Left ventricle myocardium superior (tissue), 1 donor: ENCODE measurements at places on chromosomes 2 and 18. TPM values are rescaled to one million over a fixed set of nuclear protein-coding genes. Genes with fewer than 3 reads are reported as not detected.

Gene ARHGEF4
- total RNA-seq = 3.8 TPM

Gene CDCA7
- total RNA-seq = 1.4 TPM

Gene CHRND
- total RNA-seq = not detected

Gene NEU2
- total RNA-seq = not detected

Gene IL18RAP
- total RNA-seq = 0.99 TPM

Gene SPHKAP
- 124 TPM for total RNA-seq

Gene SULT1C4
- 3.2 TPM for total RNA-seq

- DNase-seq = no peak
Observed at GRCh38 chr2:36670881-36671595, 25.5 kb upstream of the VIT start.

DNA sequence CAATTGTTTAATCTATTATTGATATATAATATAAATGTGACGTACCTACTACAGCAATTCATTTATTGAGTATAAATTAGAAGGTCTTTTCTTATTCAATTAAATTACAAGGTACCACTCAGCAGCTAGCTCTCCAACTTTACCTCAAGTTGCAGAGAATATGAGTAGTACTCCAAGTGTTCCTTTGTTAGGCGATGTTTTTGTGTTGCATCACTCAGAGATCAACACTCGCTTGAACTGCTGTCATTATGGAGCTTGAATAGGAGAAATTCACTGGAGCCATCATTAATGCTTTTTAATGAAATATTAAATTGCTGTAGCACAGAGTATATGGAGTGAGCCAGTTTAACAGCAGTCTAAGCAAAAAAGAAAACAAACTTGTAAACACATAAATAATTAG is 320.0 kb downstream of the FSIP2 start:
- no peak for DNase-seq

- DNase-seq = no peak
Observed at GRCh38 chr2:69538872-69539548, 101.8 kb upstream of the NFU1 start.

DNA sequence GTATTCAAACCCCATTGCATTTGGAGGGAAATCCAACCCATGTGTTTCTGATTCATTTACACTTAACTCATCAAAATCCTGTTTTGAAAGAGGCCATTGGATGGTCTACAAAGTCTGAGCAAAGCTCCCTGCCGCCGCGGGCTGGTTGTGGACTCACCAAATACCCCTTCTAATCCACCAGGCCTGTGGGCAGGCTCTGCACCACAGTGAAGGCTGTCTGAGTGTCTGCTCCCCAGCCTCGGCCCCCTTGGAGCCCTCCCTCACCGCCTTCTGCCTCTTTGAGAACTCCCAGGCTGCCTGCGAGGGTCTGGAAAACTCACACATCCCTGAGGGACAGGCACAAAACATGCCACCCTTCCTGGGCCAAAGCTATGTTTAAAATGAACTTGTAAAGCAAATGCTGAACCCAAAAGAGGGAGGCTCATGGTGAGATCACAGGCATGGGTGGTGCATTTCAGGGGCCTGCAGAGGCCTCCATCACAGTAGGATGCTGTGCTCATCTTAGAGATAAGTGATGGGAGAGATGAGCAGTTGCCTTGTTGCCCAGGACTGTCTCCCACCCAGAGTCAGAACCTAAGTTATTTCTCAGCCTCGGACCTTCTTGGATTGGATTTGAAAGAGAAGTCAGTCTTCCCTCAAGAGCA is 225.0 kb downstream of the CYP26B1 start:
- DNase-seq = no peak

- no peak for DNase-seq
Observed at GRCh38 chr2:216202626-216203250, 93.6 kb downstream of the XRCC5 start.

DNA sequence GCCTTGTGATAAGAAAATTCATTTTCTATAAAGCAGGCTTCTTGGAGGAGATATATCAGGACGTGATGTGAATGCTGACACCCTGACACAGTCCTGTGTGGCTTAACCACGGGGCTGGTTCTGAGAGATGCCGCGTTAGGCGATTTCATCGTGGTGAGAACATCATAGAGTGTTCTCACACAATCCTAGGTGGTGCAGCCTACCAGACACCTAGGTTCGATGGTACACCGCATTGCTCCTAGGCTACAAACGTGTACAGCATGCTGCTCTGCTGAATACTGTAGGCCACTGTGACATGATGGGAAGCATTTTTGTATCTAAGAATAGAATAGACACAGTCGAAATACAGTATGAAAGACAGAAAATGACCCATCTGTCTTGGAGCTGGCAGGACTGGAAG is 82.5 kb downstream of the TNFRSF11A start:
- no peak for DNase-seq

DNA sequence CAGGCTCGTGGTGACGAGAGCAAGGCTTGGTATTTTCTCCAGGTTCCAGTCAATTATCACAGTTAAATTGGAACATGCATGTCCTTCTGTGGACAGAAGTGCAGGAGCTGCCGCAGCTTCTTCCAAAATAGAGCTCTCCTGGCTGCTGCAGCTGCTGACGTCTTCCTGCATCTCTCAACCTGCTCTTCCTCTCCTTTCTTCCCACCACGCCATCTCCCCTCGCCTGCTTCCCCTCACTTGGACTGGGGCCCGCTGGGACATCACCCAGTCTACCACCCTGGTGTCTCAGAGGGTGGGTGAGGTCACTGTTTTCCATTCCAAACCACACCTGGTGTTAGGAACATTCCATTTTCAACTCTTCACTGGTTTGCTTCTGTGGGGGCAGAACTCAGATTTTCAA is 41.4 kb downstream of the SPP2 start:
- no peak for DNase-seq

DNA sequence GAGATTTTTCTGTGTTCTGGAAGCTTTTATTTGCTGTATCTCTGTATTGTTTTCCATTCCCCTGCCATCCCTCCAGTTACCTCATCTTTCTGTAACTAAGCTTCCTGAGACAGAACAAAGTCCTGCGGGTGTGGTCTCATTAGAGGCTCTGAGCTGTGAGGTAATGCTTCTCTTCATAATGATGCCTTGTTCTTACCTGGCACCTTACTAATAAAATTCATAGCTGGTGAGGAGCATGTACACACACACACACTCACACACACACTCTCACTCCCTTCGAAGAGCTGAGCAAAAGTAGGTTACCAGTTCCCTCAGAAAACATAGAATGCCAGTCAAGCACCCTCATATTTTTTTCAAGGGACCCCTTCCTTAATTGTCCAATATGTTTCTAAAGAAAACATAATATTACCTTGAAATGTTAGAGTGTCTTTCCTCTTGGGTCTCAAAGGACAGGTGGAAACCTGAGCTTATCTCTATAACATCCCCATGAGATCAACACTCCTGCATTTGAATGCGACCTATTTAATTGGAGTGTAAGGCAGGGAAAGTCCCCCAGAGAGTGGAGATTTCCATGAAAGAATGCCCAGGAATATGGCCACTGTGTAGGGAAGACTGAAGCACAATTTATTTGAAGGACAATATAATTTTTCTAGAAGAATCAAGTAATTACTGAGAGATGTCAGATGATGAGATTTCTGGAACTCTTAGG is 161.6 kb upstream of the NCK2 start:
- no peak for DNase-seq

DNA sequence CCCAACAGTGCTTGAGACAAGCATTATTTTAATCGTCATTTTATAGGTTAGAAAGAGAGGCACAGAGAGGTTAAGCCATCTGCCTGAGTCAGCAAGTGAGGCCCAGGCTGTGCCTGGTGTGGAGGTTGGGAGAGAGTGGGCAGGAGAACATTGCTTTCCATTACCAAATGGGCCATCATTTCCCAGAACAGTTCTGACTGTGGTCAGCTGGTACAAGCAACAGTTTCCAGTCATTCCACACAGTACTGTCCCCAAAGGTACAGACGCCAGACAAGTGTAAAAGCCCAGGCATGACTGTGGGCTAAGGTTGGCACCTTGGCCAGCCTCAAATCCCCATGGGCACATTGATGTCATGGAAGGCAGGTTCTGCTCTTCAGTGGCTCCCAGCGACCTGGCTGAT is 98.2 kb upstream of the LCLAT1 start:
- DNase-seq = no peak

DNA sequence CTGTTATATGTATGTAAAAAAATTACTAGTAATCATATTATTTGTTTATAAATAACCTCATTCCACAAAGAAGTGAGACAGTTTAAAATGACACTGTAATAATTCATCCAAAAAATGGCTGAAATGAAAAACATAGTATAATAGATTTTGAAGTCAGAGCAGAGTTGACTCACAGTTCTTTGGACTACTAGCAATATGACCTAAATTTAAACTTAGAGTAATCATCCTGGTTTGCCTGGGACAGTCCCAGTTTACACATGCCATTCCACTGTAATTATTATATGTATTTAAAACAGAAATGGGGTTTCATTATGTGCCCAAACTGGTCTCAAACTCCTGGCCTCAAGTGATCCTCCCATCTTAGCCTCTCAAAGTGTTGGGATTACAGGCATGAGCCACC is 48.3 kb downstream of the CCDC88A start:
- no peak for DNase-seq

DNA sequence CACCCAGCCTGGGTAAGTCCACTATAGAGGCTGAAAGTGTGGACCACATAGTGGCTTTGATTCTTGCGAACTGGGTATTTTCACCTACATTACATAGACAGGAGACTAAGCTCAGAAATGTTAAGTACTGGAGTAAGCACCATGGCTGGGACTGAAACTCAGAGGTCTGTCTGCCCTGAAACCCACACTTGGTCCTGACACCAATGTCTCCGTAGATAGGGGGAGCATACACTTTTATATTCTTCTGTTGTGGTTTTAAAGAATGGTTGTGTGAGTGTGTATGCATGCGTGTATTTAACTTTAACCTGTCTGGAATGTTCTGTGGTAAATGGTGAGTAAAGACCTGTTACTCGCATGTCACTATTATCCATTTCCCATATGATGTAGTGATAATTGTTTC is 10.3 kb upstream of the NPPC start:
- DNase-seq = no peak

- DNase-seq = no peak
Observed at GRCh38 chr2:223363085-223363484, 239.1 kb downstream of the SCG2 start.

DNA sequence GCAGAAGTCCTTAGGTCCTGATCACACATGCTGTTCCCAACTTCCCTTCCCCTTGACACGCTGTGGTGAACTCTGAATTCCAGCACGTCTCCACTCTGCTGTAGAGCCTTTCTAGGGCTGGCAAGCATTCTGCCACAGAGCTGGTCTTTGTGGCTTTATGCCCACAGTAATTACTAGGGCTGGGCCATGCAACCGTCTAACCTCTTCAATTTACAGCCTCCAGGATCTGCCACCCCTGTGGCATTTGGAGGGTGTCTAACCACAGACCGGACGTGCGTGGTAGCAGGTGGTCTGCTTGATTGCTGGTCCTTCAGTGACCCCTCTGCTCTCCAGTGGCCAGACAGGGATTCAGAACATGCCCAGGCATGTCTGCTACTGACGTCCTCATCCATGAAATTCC is 43.1 kb upstream of the TGFA start:
- no peak for DNase-seq

DNA sequence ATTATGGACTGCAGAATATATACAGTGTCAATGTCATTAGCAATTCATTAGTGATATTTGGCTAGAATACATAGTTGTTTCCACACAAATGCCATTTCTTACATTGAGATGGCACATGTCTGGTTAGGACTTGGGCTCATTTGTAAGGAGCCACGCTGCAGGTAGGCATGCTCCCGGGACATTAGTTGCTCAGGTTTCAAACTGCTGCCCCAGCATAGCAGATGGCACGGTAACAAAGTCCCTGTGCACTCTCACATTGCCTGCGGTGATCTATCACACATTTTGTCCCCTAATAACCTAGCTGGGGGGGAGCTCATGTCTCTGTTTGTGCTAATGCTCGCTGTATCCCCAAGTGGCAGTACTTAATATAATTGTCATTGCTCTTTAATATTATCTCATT is 185.1 kb downstream of the NEDD4L start:
- no peak for DNase-seq

- DNase-seq = no peak
Observed at GRCh38 chr2:129661935-129662334, 317.5 kb upstream of the RAB6C start.

GRCh38 chr2:227717687-227718567 is at the start of gene SLC19A3:
Gene SLC19A3, minus strand, starts transcription at chr2:227718028. Its CDS starts 15,710 bp downstream, at chr2:227702318.
- DNase-seq = peak; percentile 93

DNA sequence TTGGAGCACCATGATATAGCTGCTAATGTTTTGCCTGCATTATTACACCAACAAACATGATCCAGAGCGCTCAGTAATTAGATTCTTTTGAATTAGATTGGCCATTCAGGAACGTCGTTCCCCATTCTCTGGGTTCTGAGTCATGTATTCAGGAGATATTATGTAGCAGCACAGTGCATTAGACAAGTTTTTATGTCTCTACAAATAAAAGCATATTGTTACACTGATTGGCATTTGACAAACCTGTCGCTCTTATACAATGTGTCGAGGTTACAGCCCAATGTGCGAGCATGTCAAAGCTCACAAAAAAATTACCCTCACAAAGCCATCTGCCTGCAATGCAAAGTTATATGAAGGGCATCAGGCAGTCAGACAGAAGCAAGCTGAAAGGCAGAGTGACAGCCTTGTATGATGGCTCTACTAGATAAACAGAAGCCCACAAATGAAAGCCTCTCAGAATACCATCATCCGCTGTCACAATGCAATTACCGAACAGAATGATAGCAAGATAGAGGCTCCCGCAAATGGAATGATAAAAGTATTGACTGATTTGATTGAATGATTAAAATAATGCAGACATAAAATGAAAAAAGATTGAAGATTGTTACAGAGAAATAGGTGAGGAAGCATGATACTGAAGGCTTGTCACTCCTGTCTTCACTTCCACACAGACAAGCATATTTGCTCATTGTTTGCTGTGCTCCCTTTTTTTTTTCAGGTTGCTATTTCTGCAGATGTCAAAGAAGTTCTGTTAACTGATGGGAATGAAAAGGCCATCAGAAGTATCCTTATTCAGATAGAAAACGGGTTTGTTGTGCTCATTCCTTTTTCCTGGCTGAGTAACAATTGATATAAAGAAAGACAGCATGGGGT is 234.6 kb upstream of the SIX3 start:
- no peak for DNase-seq

DNA sequence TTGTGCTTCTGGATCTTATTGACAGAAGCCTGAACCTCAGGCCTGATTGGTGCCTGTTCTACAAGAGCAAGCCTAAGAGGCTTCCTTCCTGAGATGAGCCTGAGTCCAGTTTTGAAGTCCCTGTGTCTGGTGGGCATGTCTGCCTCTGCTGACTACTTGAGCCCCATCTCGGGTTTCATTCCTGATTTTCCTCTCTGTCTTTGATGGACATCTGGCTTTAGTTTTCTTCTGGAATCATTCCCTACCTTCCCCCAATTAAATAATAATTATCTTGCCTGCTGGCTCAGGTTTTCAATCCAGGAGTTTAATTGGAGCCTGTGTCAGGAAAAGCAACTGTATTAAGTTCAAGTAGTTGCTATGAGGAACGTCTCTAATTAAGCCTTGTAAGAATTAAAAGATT is 135.5 kb upstream of the MC4R start:
- no peak for DNase-seq

GRCh38 chr18:2515908-2516625 is 55.2 kb downstream of the METTL4 start:
- DNase-seq = no peak
